Skeletal muscle tissue (tissue), 5 donors: ENCODE measurements at places on chromosomes 2 and 18. TPM values are rescaled to one million over a fixed set of nuclear protein-coding genes. Genes with fewer than 3 reads are reported as not detected.

The MTHFD2 gene
- 28.2 TPM for total RNA-seq

The ANKRD30BL gene
- total RNA-seq, result not detected

The FN1 gene
- 301 TPM for total RNA-seq

The DSC2 gene
- 4.2 TPM for total RNA-seq

The KIAA2012 gene
- total RNA-seq, result under 0.01 TPM

The C2orf80 gene
- total RNA-seq, result not detected

The UGT1A3 gene
- total RNA-seq, result not detected

The LHCGR gene
- total RNA-seq, result 4.2 TPM

The HSPD1 gene
- total RNA-seq, result 146 TPM

The HOXD9 gene
- 5.7 TPM for total RNA-seq

The XDH gene
- total RNA-seq, result not detected

The SLC5A7 gene
- total RNA-seq, result under 0.01 TPM
